ENCODE measurements at places on chromosomes 3 and 15.

DNA sequence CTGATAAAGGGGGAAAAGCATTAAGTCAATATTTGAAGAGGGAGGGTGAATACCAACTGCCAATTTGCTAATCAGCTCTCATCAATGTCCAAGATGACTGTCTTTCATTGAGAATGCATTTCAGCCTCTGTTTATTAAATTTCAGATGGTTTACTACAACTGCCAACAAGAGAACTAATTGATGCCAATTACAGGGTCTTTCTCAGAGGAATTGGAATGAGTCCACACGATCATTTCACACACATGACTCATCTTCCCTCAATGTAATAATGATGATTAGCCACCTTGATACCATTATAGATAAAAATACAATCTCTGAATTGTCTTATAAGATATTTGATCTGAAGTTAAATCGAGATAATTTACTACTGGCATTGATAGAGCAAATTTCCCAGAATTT lies 1274.4 kb downstream of the ROBO2 start:
- no peaks in the 10 kb centered on the region for H3K27me3 ChIP-seq
- no peak for DNase-seq
- no peaks in the 10 kb centered on the region for H3K4me1 ChIP-seq
- no peak overlapping the region for H3K4me3 ChIP-seq
- no peaks in the 10 kb centered on the region for H3K36me3 ChIP-seq

DNA sequence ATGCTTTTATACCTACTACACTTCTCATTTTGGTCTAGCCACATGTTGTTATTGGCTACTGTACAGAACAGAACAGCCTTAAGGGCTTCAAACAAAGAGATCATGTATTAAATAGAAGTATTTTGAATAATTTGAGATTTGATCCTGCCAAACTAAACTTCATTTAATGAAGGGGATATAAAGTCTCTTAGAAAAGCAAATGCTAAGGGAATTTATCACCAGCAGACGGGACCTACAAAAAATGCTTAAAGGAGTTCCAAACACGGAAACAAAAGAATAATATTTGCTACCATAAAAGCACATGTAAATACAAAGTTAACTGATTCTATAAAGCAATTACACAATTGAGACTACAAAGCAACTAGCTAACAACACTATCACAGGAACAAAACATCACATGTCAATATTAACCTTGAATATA lies 23.6 kb upstream of the FMN1 start:
- H3K27me3 ChIP-seq, result no peaks in the 10 kb centered on the region
- H3K4me3 ChIP-seq, result no peak overlapping the region
- DNase-seq, result no peak
- H3K36me3 ChIP-seq, result no peaks in the 10 kb centered on the region

DNA sequence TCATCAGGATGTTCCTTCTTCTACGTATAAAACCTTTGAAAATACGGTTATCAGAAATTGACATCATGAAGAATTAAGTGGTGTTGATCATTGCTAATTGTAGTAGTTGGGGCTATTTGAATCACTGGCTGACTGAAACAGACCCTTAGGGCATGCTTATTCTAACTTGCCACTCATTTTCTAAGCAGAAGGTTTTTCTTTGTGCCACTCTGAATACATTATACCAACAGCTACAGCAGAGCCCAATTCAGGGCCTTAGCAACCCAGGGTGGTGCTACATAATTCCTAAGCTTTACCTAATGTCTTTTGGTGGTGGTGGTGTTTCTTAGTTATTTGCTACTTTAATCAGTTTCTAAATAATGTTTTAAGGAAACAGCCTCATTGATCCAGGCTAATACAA lies 524.2 kb downstream of the NLGN1 start:
- H3K27ac ChIP-seq, result no peak overlapping the region
- H3K36me3 ChIP-seq, result no peaks in the 10 kb centered on the region
- H3K4me1 ChIP-seq, result peaks cover 33% of the 10 kb centered on the region
- no peaks in the 10 kb centered on the region for H3K27me3 ChIP-seq

DNA sequence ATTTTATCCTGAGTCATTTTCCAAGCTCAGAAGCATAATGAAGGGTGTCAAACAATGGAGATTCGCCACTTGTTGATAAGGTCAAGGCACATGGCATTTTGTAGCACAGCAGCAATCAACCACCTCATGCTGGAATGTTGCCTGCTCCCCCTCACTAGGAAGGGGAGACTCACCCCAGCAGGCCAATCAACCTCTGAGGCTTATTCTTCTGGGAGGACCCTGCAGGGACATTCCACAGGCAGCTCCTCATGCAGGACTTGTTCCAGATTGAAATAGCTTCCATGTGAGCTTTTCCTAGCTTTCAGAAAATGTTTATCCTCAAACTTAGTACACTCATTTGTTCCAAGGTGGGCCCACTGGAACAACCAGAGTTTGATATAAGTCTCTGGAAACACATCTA lies 77.6 kb downstream of the SSR3 start:
- H3K27me3 ChIP-seq, result no peaks in the 10 kb centered on the region
- H3K27ac ChIP-seq, result no peak overlapping the region
- no peak overlapping the region for H3K4me3 ChIP-seq
- H3K4me1 ChIP-seq, result peaks cover 14% of the 10 kb centered on the region

GRCh38 chr3:52983336-52983807 lies 62.5 kb downstream of the SFMBT1 start:
- H3K27me3 ChIP-seq, result no peaks in the 10 kb centered on the region
- H3K4me1 ChIP-seq, result peaks cover 7% of the 10 kb centered on the region
- H3K4me3 ChIP-seq, result no peak overlapping the region
- peak; percentile 23 for DNase-seq
- H3K36me3 ChIP-seq, result no peaks in the 10 kb centered on the region
- H3K27ac ChIP-seq, result peak overlapping the region; percentile 42

DNA sequence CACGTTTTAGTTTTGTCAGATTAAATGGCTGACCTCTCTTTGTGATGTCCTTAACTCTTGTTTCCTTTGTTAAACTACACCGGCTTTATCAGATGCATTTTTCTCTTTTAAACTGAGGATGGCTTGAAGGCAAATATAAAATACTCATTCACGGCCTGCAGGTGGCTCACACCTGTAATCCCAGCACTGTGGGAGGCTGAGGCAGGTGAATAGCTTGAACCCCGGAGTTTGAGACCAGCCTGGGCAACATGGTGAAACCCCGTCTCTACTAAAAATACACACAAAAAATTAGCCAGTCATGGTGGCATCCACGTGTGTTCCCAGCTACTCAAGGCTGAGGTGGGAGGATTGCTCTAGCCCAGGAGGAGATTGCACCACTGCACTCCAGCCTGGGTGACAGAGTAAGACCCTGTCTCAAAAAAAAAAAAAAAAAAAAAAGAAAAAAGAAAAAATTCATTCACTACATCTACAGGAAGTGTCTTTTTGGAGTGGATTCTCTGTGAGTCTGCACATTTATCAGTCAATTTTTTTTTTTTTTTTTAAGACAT lies 34.7 kb upstream of the SACM1L start:
- peak overlapping the region; percentile 78 for H3K27ac ChIP-seq
- peaks cover 65% of the 10 kb centered on the region for H3K4me1 ChIP-seq
- H3K27me3 ChIP-seq, result no peaks in the 10 kb centered on the region
- H3K36me3 ChIP-seq, result no peaks in the 10 kb centered on the region

DNA sequence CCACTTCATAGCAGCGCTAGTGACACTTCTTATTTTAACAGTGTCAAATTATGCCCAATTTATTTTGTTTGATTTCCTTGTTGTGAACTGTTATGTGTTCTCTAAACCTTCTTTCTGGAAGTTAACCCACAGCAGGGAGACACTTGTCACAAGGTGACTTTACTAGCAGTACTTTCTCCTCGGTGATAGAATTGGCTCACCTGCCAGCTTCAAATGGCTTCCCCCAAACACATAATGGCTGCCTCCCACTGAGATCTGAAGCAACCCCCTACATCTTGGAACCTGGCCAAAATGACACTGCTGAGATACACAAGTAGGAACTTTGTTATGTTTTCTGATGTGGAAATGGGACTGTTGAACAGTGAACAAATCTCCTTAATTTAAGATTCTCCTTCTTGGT lies 238.8 kb upstream of the DPH6 start:
- no peaks in the 10 kb centered on the region for H3K4me1 ChIP-seq
- no peak overlapping the region for H3K4me3 ChIP-seq
- DNase-seq, result no peak
- H3K27me3 ChIP-seq, result no peaks in the 10 kb centered on the region

DNA sequence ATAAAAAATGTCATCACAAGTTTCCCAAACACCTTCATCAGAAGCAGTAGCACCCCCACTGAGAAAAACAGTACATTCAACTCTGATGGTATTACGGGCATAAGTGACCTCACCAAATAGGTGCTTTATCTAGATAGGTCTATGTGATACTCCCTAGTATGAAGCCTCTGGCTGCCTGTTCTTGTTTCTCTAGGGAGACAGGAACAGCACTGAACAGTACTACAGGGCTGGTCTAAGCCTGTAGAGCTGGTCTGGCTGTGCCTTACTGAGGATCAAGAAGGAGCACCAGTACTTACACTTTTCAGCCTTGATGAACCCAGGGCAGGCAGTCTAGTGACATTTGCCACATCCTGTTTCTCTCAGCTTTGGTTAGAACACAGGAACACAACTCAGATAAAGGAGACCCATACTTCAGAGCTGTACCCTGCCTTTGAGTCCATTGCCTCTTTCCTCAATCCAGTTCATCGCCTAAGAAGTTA lies 35.9 kb downstream of the OXNAD1 start:
- no peak overlapping the region for H3K4me3 ChIP-seq
- H3K27ac ChIP-seq, result no peak overlapping the region
- H3K27me3 ChIP-seq, result no peaks in the 10 kb centered on the region
- DNase-seq, result peak; percentile 30

DNA sequence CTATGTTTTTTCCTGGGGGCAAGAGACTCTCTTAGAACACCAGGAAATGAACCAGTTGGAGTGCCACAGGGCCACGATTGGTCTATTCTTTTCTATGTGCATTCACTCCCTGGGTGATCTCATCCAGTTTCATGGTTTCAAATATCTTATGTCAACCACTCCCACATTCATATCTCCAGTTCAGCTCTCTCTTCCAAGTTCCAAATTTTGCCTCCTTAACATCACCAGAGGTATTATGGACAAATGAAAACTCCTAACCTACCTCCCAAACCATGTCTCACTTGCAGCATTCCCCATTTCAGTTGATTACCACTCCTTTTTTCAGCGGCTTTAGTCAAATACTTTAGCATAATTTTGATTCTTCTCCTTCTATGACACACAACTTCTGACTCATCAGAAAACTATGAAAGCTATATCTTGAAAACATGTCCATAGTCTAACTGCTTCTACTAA lies 203.1 kb upstream of the SEMA6D start:
- no peak for DNase-seq
- no peaks in the 10 kb centered on the region for H3K4me1 ChIP-seq
- H3K27me3 ChIP-seq, result no peaks in the 10 kb centered on the region
- no peak overlapping the region for H3K4me3 ChIP-seq
- H3K36me3 ChIP-seq, result no peaks in the 10 kb centered on the region
- H3K27ac ChIP-seq, result no peak overlapping the region

- no peaks in the 10 kb centered on the region for H3K36me3 ChIP-seq
- H3K4me3 ChIP-seq, result no peak overlapping the region
- H3K4me1 ChIP-seq, result no peaks in the 10 kb centered on the region
Measured at GRCh38 chr15:33182278-33182905, 12.1 kb downstream of the FMN1 start.

DNA sequence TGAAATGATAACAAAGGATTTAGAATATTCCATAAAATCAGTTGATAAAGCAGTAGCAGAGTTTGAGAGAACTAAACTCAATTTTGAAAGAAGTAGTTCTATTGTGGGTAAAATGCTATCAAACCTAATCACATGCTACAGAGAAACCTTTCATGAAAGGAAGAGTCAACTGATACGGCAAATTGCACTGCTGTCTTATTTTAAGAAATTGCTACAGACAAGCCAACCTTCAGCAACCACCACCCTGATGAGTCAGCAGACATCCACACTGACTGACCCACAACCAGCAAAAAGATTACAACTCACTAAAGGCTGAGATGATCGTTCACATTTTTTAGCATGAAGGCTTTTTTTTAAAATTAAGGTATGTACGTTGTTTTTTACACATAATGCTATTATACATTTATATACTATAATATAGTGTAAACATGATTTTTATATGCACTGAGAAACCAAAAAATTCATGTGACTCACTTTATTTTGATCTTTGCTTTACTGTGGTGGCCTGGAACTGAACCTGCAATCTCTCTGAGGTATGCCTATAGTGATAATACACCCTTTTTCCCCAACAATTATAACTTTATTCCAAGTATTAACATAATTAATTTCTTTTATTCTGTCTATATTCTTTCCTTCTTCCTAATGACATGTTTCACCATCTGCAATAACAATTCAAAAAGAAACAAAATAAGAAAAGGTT lies 109.9 kb downstream of the TBC1D5 start:
- H3K36me3 ChIP-seq, result no peaks in the 10 kb centered on the region
- H3K27me3 ChIP-seq, result no peaks in the 10 kb centered on the region
- DNase-seq, result peak; percentile 86
- H3K4me3 ChIP-seq, result no peak overlapping the region
- H3K4me1 ChIP-seq, result peaks cover 8% of the 10 kb centered on the region
- H3K27ac ChIP-seq, result no peak overlapping the region

- H3K27me3 ChIP-seq, result no peaks in the 10 kb centered on the region
- H3K4me3 ChIP-seq, result no peak overlapping the region
- no peak overlapping the region for H3K27ac ChIP-seq
Measured at GRCh38 chr15:65550681-65551098, 20.4 kb downstream of the HACD3 start.

DNA sequence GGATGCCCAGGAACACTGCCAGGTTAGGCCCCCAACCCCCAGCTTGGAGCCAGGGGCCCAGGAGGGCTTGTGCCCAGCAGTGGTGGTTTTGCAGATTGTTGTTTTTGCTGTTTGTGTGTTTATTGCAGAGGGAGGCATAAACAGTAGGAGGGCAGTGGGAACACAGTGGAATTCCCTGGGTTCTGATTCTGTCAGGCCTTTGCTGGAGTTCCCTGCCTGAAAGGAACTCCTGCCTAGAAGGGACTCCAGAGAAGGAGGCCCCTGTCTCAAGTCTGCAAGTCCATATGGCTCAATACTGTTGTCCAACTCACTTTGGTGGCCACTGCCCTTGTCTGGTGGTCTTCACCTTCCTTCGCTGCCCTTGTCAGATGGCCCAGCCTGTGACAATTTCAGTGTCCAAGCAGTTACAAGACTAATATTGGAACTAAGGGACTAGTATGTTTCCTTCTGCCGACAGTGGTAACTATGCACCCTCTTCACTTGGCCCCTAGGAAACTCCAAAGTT lies 47.4 kb upstream of the RAB6B start:
- no peak for DNase-seq
- no peaks in the 10 kb centered on the region for H3K36me3 ChIP-seq
- no peak overlapping the region for H3K4me3 ChIP-seq
- H3K4me1 ChIP-seq, result peaks cover 12% of the 10 kb centered on the region
- no peak overlapping the region for H3K27ac ChIP-seq
